ENCODE measurements at places on chromosomes 1 and 21. TPM values are rescaled to one million over a fixed set of nuclear protein-coding genes. Genes with fewer than 3 reads are reported as not detected.

- ATAC-seq: no peak
Observed at GRCh38 chr21:42632771-42633690, 20.4 kb upstream of the PDE9A start.

CNN3 gene
- total RNA-seq: 0.93 TPM

SMCP gene
- not detected for total RNA-seq

ORC1 gene
- 38.6 TPM for total RNA-seq

DNA sequence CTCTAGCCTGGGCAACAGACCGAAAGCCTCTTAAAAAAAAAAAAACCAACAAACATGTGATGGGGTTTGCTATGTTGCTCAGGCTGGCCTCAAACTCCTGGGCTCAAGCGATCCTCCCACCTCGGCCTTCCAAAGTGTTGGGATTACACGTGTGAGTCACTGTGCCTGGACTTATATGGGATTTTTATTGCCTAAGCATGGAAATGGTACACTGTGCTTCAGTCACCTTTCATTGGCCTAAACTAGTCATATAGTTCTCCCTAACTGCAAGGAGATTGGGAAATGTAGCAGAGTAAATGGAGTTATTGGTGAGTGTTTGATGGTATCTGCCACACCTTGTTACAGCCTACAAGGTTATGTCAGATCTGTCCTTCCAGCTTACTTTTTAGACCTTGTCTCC, 17.2 kb upstream of the MEF2D start:
- no peak for ATAC-seq

DNA sequence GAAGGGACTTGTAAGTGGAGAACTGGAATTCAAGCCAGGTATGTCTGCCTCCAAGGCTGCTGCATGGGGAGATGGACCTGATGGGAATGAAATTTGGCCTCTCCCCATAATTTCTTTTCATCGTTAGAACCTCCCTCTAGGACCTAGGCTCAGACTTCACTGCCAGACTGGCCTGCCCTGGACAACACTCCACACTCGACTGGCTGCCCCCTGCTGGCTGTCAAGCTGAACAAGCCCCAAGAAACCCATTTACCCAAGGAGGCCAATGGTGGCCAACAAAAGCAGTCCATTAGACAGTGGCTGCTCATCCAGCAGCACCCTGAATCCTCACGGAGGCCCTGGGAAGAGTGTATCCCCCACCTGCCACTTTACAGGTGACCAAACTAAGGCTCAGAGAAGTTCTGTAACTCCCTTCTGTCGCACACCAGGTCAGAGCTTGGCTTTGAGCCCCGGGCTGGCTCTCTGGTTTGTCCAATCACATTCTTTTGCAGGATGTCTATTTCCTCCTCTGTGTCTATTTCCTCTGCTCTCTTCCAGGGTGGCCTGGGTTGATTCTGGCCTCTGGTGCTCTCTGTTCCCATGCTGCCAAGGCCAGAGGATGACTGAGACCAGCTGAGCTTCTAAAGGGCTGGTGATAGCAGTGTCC, 3.8 kb downstream of the RNF186 start:
- ATAC-seq: peak; percentile 86

DNA sequence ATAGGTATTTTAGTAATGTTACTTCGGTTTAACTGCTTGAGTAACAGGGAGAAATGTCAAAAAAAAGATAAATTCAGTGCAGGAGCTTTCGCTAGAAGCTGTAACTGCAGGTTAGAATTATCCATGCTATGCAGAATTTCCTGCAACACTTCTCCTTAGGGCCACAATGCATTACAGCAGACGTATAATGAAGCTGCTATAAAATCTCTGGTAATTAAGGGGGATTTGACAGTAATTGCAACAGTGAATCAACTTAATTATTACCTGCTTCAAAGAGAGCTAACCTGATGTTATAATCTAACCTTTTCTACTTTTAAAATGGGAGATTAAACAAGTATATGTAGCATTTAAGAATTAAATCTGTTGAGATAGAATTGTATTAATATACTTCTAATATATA, 92.6 kb downstream of the ATG4C start:
- no peak for ATAC-seq

DNA sequence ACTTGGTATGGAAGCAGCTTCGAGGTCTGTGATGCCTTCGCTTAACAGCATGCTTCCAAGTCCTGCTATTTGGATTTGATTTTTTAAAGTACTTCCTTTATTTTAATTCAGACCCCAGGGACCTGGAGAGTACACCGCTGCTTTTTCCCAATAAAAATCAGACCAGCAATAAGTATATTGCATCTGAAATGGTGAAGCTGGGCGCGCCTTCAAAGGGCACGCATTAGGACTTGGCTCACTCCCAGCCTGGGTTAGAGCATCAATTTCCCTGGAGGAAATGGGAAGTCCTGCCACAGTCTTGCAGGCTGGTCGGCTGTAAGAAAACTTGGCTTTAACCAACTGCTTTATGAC, 325.1 kb downstream of the RRAGC start:
- no peak for ATAC-seq

- ATAC-seq: no peak
Observed at GRCh38 chr1:228259951-228260350, 52.1 kb downstream of the OBSCN start.

AQP10 gene
- not detected for total RNA-seq

DNA sequence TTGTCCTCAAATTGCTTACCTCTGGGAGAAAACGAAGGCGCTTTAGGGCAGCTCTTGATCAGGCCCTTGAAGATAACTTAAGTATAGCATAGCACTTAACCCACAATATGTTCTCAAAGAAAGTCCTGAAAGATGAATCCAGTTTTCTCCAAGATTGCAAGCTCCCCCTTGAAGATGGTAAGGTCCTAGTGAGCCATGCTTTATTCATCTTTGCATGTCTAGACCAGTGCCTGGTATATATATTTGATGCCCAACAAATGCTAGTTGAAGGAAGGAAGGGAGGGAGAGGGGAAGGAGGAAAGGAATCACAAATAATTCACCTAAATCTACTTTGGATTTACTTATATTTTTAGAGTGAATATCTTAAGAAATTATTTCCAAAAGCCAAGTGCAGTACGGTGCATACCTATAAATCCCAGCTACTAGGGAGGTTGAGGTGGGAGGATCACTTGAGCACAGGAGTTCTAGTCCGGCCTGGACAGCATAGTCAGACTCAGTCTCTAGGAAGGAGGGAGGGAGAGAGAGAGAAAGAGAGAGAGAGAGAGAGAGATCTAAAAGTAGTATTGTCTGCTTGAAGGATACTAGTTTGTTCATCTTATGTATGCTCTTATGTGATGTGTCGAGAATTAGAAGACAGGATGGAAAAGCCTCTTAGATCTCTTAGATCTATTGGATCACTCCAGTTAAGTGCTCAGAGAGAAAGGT, 25.0 kb downstream of the PBX1 start:
- no peak for ATAC-seq

DNA sequence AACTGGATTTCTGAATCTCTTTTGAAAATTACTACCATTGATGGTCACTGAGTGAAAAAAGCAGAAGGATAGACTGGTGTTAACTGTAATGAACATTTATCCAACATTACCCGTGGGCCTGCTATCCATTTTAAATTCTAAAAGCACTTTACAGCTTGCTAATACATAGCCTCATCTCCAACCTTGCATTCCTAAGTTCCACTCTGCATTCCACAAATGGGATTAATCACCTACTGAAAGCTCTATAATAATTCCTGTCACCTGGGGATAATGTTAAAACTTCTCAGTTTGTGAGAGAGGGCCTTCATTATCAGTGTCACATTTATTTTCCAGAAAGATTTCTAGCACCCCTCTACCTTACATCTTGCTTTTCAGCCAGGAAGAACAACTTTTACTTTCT, 38.2 kb downstream of the PTPRC start:
- no peak for ATAC-seq

LRRC53 gene
- total RNA-seq: not detected

DNA sequence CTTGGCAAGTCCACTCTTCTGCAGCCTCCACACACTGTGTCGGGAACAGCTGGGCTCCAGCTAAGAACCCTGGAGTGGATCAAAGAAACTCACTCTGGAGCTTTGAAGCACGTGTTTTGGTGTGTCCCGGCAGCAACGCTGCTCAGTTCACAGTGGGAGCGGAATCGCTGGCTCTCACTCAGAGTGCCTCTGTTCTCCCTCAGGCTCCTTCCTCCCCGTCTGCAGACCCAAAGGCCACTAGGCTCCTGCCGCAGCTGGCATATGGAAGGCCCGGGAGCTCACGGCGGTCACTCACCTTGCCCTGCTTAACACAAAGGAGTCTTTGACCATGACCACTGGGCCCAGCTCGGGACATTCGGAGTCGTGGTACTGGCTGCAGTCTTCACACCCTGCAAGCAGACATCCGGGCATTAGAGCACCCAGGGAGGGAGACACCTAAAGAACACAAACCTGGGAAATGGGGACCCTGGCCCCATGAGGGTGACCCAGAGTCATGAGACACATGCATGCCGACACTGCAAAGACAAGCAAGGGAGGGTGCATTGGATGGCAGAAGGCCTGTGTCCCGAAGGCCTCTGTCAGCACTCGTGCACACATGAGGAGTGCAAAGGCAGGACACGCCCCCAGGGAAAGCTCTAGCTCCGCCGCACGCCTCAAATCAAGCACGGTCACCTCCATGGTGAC, 19.7 kb downstream of the PRDM15 start:
- ATAC-seq: no peak

Data from activated T-helper 17 cell treated with anti-CD3 and anti-CD28 coated beads, Interleukin-2, amount 50 U/mL, for 72 hours (primary cell).